ENCODE measurements at places on chromosomes 2 and 18. TPM values are rescaled to one million over a fixed set of nuclear protein-coding genes. Genes with fewer than 3 reads are reported as not detected.

The TYMS gene
- total RNA-seq, result 306 TPM

The SCG2 gene
- not detected for total RNA-seq

The TMEM198 gene
- 0.85 TPM for total RNA-seq

The ICOS gene
- total RNA-seq, result 32.0 TPM

Data from activated naive CD8-positive, alpha-beta T cell treated with anti-CD3 and anti-CD28 coated beads, Interleukin-2, amount 10 ng/mL, durations not matched to agents 7 days and 5 days (primary cell).